Activated CD4-positive, CD25-positive, alpha-beta regulatory T cell (primary cell): ENCODE measurements at places on chromosomes 12 and 14.
A peak's percentile ranks its signal among the peaks of the same experiment; 100 is the strongest.

- no peak for DNase-seq
Observed at GRCh38 chr12:19194963-19195362, 65.4 kb downstream of the PLEKHA5 start.

- no peak for DNase-seq
Observed at GRCh38 chr12:90062799-90063198, 354.2 kb upstream of the ATP2B1 start.

- DNase-seq, result no peak
Observed at GRCh38 chr12:118986050-118986449, 4.7 kb downstream of the SRRM4 start.

DNA sequence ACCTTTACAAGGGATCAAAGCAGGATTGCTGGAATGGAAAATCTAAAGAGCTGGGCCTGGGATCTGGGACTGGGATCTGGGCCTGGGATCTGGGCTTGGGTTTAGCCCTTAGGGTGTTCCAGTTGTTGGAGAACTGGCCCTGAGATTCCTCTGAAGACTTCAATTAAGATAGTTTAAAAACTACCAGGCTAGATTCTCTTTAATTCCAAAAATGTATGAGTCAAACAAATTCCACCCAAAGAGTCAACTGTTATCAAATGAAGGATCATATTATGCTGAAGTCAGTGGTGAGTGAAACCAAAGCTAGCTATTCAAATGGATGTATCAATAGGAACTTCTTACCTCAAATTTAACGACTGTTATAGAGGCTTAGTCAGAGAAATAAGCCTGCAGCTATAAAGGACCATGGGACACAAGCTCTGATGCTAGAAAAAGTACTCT, 40.5 kb downstream of the LIMA1 start:
- no peak for DNase-seq

- DNase-seq, result no peak
Observed at GRCh38 chr14:63180011-63180410, 24.2 kb upstream of the RHOJ start.

DNA sequence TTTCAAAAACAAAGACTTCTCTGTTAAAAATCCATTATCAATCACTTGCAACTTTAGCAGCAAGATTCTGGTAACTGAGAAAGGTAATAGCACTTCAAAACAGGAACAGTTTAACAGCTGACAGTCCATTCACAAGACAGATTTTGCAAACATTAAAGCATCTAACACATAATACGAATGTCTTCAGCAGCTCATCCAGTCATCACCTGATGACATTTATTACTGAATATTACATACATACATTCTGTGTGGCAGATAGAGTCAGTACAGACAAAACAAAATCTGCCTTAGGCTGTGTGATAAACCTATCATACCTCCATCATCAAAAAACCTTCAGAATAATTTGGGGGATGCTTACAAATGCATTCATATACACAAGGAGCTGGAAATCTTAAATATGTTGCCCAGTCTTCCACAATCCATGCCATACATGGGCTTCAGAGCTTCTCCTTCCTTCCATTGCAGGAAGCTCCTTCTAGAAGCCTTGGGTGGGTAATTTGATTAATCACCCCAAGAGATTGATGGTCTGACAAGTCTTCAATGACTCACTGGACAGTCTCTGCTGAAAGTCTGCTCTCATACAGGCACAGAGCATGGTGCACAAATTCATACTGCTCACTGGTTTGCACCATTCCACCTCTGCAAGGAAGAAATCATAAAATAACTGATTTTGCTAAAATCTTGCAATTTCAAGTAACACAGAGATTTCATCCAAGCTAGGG, 1.6 kb upstream of the PTPRB start:
- no peak for DNase-seq

DNA sequence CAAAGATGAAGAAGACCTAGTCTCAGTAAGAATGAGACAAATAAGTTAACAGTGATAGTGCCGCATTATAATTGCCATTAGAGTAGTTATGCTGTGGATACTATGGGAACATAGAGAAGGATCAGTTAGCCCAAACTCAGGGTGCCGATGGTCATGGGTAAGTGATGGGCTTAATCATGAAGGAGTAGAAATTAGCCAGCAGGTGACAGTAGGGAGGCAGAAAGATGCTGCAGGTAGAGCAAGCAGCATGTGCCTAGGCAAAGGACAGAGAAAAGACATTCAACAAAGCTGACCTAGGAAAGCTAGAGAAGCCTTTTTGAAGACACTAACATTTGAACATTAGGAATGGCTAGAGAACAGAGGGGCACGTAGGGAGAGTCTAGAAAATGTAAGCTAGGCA, 30.6 kb upstream of the PTPRQ start:
- no peak for DNase-seq

GRCh38 chr12:51090705-51091229, 7.4 kb upstream of the CSRNP2 start:
- DNase-seq, result no peak

- DNase-seq, result no peak
Observed at GRCh38 chr14:75204116-75204515, 27.7 kb upstream of the TMED10 start.

GRCh38 chr12:65501093-65501621, 222.7 kb downstream of the MSRB3 start:
- DNase-seq, result no peak

- peak; percentile 48 for DNase-seq
Observed at GRCh38 chr12:124453419-124454351, 113.7 kb downstream of the NCOR2 start.

- DNase-seq, result peak; percentile 48
Observed at GRCh38 chr14:91059576-91060350, 678 bp downstream of the RPS6KA5 start.

DNA sequence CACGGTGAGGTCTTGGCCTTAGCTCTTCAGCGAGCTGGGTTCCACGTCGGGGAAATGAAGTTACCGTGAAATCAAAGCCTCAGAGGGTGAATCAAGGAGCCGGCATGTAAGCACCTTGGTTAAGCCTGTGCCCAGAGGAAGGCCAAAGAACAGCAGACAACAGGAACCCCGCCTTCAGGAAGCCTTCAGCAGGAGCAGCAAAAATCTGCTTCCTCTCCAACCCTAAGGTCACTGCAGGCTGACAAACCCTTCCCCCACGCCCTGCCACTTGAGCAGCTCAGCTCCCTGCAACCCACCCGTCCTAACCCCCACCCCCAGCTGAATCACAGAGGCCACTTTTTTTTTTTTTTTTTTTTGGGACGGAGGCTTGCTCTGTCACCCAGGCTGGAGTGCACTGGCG, 72.9 kb upstream of the LTA4H start:
- no peak for DNase-seq

- DNase-seq, result no peak
Observed at GRCh38 chr12:53670308-53670707, 5.6 kb downstream of the ATP5MC2 start.

- no peak for DNase-seq
Observed at GRCh38 chr12:119145367-119145766, 33.4 kb upstream of the HSPB8 start.

DNA sequence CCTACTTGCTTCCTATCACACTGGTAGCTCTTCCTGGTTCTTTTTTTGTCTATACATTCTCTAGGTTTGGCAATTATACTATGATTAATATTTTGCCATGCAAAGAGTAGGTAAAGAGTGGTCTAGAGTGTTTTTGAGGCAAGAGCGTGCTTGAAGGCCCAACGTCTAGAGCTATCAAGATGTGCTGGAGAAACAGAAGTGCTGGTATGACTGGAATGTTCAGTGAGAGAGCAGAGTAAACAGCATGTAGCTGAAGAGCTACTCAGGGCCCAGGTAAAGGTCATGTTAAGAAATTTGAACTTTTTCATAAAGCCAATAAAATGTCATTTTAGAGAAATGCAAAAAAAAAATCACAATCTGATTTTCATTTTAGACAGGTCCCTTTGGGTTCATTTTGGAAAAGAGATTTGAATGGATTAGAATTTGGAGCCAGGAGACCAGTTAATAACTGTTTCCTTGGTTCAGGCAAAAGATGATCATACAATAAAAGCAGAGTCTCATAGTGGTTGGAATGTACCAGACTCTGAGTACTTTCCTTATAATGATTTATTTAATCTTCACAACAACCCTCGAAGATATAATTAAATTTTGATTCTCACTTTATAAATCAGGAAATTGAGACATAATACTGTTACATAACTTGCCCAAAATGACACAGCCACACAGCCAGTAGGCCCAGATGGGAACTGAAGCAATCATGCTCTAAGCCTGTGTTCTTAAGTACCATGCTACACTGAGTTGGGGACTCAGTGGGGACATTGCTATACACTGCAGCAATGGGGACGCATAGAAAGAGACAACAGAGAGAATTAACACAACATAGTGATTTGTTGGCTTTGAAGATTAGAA, 350.1 kb downstream of the NELL2 start:
- DNase-seq, result no peak

DNA sequence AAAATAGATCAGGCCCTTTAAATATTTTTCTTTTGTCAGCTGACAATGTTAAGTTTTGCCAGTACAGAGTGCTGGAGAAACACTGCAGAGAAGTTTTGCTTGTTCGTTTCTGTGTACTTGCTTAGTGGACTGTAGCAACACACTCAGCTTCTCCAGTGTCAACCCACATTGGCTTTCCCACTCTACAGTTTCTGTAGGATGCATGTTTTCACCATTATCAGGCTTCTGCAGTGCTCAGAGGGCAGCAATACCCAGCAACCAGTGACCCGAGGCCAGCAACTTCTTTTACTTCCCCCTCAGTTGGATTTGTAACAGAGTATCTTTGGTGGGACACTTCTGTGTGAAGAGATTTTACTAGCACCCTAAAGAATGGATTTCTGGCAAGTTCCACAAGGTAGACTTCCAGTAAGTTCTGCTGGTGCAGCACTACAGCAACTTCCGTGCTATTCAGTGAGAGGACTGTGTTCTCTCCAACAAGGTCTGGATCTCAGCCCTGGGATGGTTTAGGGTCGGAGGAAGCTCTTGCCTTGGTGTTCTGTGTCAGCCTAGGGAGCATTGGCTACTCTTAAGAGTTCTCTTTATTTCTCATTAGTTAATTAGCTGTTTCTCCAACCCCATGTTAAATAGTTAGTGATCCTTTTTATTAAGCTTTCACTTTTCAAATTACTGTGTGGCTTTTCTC, 70.4 kb downstream of the FUT8 start:
- no peak for DNase-seq

- DNase-seq, result no peak
Observed at GRCh38 chr14:103730490-103731035, 15.0 kb downstream of the ZFYVE21 start.

GRCh38 chr14:91205459-91205858, 39.0 kb downstream of the GPR68 start:
- no peak for DNase-seq

GRCh38 chr14:54329082-54329695, 67.6 kb upstream of the CDKN3 start:
- no peak for DNase-seq

DNA sequence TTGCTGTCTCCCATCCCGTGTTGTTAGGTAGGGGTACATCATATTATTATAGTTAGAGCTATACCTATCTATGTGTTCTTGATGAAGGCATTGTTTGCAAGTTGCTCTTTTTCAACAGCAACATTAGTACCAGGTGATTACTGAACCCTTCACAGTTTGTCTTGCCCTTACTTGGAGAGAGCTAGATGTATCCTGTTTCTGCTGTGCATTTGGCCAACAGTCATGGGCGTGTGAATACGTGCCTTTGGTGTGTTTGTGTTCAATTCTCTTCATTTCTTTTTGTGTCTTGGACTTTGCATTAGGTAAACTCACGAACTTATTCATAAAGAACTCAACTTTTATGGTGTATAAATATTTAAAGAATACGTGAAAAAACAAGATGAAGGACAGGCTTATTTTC, 14.3 kb downstream of the ARF6 start:
- no peak for DNase-seq

DNA sequence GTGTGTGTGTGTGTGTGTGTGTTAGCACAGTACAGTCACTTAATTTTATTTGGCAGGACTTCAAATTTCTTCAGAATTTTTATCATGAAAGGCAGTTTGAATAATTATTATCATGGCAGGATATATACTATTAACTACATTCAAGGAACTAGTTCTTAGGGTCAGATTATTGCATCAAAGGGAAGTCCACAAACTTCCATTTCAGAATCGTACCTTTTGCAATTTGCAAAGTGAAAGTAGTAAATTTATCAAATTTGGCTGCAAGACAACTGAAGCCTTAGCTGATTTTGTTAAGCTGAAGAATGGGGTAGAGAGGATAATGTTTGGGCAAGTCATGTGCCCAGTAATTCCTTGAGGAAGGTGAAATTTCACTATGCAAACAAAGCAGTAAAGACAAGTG, 68.2 kb downstream of the PLEKHG7 start:
- DNase-seq, result no peak
